Fibroblast of mammary gland (primary cell): ENCODE measurements at places on chromosomes 6 and 20.

GRCh38 chr20:50107086-50107660 lies 5.8 kb downstream of the UBE2V1 start:
- DNase-seq: no peak

DNA sequence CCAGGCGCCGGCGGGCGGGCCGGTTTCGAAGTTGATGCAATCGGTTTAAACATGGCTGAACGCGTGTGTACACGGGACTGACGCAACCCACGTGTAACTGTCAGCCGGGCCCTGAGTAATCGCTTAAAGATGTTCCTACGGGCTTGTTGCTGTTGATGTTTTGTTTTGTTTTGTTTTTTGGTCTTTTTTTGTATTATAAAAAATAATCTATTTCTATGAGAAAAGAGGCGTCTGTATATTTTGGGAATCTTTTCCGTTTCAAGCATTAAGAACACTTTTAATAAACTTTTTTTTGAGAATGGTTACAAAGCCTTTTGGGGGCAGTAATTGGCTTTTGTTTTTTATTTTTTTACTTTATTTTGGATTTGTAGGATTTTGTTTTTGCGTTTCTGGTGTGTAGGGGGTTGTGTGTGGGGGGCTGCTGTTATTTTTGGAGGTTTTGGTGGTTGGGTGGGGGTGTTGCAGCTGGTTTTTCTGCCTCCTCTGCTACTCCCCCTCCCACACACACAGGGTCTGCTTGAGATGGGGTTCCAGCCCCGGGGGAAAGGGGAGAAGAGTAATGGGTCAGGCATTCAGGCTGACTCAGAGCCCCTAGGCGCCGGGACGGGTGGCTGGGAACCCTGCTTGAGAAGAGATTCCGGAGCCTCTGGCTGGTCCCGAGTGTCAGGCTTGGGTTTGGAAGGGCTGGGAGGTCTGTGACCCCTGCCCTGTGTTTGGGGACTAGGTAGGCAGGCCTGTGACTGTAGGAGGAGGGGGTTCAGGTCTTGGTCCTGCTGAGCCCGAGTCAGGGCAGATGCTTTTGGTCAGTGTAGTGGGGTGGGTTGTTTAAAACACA lies 2.0 kb downstream of the CEBPB start:
- DNase-seq: peak; percentile 86

DNA sequence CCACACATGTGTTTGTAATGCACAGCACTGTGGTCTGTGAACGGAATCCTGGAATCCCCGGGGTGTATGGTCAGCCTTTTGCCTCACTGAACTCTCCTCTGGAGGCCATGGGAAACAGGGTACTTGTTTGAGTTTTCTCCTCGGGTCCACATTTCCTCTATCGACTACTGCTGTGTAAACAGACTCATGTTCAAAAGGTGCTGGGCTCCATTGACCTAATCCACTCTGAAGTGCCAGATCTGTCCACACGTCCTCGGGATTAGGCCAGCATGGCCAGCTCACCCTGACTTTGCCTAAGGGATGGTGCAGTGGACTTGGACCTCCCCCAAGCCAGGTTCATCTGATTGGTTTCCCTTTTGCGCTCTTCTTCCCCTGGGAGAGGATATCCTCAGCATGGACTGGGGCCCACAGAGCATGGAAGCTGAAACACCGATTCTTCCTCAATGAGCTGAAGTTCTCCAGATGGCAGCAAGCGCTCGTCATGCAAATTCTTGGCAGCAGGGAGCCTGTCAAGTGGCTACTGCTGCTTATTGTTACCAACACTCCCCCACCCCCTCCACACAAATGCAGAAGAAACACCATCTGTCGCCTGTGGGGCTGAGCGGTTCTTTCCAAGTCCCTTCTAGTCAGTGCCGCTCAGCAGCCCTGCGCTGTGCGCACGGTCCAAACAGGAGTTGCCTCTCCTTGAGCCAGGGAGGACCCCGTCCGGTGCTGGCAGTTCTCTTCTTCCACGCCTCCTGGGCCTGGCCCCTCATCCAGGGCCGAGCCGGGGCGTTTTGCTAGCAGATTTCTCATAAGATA lies 292.6 kb upstream of the MARCKS start:
- peak; percentile 98 for DNase-seq

DNA sequence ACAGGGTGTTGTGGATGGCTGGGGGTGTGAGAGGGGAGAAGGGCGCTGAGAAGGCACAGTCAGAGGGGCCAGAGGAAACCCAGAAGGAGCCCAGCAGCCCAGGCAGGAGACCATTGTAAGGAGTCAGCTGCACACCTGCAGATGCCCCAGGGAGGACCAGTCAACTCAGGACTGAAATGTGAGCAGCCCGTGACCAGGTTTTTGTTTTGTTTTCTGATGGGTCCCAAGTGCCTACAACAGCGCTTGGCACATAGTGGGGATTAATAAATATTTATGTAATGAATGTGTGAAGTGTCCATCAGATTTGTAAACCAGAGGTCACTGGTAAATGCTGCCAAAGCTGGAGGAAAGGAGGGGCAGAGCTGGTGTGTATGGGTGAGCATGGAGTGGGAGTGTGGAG lies 30.2 kb downstream of the TRAM2 start:
- no peak for DNase-seq

DNA sequence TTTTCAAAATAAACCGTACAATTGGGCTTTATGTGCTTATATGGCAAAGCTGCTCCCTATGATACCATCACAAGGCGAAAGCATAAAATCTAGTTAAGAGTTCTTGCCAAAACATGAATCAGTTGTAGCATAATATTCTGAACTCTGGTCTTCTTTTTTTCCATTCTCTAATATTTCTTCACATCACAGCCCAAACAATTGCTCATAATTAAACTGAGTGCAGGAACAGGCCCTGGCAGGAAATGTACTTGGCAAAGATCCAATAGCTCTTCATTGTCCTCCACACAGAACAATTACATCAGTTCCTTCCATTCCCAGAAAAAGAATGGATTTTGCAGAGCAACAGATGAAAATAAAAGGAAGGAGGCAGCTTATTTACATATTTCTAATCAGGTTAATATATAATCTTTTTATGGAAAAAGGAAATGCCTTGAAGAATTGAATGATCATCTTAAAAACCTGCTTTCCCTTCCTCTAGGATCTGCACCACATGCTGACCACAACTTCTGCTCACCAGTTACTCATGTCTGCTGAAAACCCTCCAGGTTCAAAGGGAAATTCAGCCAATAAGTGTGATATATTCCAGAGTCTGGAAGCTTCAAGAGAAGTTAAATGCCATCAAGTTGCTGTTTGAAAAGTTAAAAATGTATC lies 123.3 kb upstream of the COL21A1 start:
- peak; percentile 96 for DNase-seq

DNA sequence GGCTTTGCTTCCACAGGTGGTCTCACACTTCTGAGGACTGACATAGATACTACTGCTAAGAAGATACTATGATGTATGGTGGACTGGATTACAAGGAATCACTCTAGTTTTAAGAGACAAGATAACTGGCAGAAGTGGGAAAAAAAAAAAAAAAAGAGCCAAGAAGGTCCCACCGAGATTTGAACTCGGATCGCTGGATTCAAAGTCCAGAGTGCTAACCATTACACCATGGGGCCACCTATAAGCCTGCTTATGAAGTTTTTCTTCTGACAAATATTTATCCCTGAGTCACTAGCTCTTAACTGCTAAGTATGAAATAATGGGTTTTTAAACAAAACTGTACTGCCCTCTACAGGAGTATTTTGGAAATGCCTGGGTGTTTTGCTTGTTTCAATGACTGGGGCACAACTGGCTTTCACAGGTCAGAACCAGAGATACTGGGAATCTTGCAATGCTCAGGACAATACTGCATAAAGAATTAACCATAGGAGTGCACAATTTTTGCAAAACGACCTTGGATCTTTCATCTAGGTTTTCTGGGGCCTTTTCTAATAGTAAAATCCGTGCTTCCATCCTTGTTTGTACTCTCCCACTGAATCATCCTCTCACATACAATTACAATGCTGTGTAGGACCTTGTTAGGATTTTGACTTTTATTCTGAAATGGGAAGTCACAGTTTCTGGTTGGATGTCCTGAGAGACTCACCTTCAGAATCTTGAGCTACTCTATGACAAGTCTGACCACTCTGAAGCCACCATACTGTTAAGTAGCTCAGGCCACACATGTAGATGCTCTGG lies 116.3 kb downstream of the OR2B2 start:
- DNase-seq: peak; percentile 93

DNA sequence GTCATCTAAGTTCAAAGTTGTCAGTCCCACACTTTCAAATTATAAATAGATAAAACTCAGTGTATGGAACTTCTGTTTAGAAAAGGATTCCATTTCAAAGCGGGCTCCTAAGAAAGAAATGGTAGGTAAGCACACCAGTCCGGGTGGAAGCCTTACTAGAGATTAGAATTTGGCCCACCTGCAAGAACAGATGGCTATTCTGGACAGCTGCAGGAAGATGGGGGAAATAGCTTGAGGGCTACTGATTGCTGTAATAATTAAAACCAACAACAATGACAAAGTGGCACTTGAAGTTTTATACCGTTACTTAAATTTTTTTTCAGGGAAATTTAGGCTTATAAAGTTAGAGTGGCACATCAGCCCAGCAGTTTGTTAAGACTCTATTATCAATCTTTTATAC lies 83.3 kb downstream of the HIVEP2 start:
- no peak for DNase-seq

DNA sequence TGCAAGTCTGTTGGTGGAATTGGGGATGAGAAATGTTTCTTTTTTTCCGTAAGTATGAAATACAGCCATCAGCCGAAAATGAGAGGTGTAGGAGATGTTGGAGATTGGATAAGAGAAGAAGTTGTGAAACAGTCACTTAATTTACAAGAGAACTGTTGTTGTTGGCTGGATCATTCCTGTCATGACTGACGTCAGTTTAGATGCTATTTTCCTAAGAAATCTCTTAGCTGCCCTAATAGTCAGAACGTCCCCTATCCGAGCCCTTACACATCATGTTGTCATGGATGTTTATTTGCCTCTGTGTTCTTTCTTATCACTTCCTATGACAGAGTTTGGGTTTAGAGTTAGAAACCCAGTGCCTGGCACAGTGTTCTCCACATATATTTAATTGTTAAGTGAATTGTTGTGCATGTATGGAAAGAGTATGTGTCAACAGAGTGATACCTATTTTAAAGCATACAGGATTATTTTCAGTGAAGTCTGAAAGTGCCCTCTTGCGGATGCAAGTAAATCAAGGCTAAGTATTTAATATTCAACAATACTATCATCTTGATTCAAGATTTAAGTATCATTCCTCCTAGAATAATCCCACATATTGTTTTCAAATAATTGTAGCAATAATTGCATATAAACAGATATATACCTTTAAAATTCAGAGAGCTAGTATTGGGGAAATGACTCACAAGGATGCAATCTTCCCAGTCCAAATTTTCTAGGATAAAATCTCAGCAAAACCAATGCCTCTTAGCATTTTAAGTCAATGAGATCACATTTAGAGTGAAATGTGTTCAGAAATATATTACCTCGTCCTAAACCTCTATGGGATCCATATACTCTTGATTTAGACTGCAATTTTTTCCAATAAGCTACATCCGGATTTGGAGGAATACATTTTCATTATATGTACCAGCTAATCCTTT lies 309.9 kb upstream of the NOX3 start:
- peak; percentile 1 for DNase-seq

GRCh38 chr6:143543435-143543834 lies 31.9 kb upstream of the FUCA2 start:
- no peak for DNase-seq

DNA sequence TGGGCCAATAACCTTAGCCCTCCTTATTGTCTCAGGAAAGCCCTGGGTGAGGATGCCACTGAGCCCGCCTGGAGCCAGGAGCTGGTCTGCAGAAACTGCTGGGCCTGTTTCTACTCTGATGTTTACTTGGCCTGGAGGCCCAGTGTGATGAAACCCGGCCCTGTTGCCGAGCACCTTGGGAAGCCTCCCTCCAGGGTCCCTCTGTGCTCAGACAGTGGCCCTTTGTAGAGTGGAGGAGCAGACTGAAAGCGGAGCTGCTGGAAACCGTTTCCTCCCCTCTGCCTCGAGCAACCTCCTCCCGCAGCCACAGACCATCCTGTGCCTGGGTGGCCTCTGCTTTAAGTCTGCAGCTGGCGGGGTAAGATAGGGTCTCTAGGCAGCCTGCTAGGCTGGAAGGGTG lies 84.1 kb upstream of the EPB41L1 start:
- no peak for DNase-seq

GRCh38 chr6:23396949-23397348 lies 729.1 kb upstream of the NRSN1 start:
- DNase-seq: no peak

- no peak for DNase-seq
These were observed 43.9 kb downstream of the PIGU start for GRCh38 chr20:34632870-34633452.

DNA sequence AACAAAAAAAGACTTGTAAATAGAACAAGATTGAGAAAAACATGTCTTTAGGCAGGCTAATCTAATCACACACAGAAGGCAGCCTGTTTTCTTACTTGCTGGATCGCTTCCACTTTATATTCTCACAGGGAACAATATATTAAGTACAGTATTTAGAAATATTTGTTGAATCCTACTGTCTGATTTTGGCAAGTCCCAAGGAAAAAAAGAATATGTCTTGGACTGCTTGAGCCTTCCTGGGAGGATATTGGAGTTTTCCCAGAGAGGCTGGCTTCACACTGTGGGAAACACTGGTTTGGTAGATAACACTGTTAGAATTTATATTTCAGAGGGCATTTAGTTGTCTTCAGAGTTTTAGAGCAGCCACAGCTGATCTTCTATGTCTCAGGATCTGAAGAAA lies 229.7 kb downstream of the PRL start:
- no peak for DNase-seq

- DNase-seq: no peak
These were observed 96.0 kb downstream of the JPH2 start for GRCh38 chr20:44091026-44091425.

DNA sequence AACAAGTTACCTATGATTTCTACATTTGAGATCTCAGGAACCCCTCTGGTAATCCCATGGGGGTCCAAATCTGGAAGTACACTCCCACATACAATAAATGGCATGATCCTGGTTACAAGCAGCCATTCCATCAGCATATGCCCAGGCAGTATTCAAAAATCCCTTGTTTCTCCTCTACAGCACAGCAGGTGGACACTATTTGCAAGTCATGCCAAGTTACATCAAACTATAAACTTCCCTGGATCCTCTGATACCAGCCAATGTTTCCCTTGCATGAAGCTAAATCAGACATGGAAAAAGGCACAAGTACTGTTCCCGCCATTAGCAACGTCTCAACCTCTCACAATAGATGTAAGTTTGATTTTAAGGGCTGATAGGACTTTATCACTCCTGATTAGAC lies 134.5 kb upstream of the PRSS16 start:
- DNase-seq: no peak

DNA sequence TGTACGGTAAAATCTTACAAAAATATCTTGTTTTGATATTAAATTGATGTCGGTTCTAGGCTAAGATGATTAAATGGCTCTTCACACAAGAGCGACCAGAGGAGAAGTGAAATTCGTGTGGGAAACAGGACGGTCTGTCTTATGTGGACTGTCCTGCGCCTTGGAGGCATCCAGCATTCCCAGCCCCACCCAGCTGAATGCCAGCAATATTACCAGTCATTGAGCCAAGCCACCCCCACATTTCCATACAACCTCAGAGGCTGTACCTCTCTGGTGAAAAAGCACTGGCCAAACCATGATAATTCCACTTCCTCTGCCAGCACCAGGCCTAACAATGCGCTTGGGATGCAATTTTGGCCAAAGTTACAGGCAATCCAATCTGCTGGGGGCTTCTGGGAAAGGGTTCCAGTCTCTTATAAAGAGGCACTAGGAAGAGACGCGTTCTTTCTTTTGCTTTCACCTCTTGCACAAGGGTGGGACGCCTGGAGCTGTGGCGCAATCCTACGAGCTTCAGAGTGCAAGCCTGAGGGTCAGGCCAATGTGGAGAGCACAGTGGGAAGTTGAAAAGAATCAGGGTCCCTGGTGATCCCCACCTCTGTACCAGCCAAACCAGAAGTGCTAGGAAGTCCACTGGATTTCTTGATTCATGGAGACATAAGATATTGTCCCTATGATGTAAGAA lies 213.1 kb downstream of the PREX1 start:
- no peak for DNase-seq
